ENCODE measurements at places on chromosomes 16 and 17. TPM values are rescaled to one million over a fixed set of nuclear protein-coding genes. Genes with fewer than 3 reads are reported as not detected.

GRCh38 chr17:58337210-58337599, 8.6 kb upstream of the TSPOAP1 start:
- DNase-seq = peak; percentile 69

Gene PRSS21
- 4.4 TPM for polyA plus RNA-seq

DNA sequence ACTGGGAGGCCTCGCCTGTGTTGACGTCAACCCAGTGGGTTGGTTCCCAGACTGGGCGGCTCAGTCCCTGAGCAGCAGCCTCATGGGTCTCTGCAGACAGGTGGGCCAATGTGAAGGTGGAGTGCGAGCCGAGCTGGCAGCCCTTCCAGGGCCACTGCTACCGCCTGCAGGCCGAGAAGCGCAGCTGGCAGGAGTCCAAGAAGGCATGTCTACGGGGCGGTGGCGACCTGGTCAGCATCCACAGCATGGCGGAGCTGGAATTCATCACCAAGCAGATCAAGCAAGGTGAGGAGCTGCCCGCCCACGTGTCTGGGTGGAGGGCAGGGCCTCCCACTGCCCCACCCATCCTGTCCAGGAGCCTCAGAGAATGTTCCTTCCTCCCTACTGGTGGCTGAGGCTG, 44.1 kb downstream of the MRC2 start:
- DNase-seq = no peak

DNA sequence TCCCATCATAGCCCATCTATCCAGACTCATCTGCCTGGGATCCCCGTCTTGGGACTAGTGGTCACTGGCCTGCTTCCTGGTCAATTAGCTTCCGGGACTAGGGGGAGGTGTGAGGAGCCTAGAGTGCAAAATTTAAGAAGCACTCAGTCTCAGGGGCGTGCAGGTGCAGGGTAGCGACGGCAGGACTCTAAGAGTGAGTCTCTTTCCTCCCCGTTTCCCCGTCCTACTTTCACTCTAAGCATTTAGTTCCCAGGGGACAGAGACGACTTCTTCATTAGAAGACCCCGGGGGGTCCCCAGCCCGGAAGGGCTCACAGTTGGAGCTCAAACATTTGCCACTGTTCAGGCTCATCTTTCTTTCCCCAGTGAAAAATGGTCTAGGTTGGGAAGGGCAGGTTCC, 677 bp upstream of the ZNHIT3 start:
- no peak for DNase-seq

GRCh38 chr16:19659554-19659953, 58.5 kb downstream of the KNOP1 start:
- DNase-seq = no peak

Gene TPSD1
- not detected for polyA plus RNA-seq

GRCh38 chr17:61130330-61130729, 269.3 kb upstream of the TBX2 start:
- DNase-seq = no peak

DNA sequence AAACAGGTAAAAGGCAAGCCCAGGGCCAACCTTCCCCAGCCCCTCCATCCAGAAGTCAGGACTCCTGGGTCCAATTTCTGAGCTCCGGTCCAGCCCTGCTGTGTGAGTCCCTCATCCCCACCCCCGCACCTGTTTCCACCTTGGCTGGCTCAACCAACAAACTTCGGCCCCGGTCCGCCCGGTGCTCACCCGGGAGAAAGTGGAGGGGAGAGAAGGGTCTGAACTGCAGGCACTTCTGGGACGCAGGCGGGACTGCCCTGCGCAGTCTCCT, 541 bp downstream of the RHBDF2 start:
- DNase-seq = no peak

DNA sequence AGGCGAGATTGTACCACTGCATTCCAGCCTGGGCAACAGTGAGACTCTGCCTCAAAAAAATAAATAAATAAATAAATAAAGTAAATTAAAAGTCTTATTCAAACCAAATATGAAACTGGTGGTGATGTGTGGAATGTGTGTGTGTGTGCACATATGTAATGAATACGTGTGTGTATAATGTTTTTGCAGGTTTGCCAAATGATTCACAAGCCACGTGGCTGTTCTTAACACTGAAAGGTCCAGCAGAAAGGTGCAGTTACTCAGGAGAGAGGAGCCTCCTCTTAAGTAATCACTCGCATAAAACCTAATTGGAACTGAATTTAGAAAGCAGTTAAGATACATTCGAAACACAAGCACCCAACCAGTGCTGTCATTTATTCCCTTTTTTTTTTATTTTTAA, 22.9 kb downstream of the GDE1 start:
- DNase-seq = no peak

GRCh38 chr16:75527825-75528299, 8.0 kb downstream of the CHST5 start:
- DNase-seq = no peak

Gene USP6
- polyA plus RNA-seq = 0.14 TPM

Gene NLRC5
- polyA plus RNA-seq = 27.3 TPM

DNA sequence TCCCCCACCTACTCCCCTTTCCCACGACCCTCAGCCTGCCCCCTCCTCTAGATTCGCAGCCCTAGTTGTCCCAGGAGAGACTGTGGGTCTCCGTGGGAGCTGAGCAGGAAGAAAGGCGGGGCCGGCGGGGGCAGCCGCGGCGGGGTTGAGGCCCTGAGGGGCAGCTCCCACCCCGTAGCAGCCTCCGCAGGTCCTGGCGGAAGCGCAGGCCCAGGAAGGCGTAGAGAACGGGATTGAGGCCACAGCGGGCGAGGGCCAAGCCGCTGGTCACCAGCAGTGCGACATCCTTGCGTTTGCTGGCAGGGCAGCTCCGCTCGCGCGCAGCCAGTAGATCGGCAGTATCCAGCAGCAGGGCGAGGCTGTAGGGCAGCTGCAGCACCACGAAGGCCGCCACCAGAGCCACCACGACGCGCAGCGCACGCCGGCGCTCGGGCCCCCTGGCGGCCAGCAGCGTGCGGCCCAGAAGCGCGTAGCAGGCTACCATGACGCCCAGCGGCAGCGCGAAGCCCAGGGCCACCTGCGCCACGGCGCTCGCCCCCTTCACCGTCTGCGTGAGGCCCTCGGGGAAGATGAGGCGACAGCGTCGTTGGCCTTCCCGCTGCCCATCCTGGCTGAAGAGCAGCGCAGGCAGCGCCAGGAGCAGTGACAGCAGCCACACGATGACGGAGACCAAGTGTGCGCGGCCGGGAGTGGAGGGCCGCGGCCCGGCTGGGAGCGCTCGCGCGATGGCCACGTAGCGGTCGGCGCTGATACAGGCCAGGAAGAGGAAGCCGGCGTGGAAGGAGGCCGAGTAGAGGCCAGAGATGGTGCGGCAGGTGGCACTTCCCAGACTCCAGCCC, 1.9 kb downstream of the CCR10 start:
- peak; percentile 74 for DNase-seq

DNA sequence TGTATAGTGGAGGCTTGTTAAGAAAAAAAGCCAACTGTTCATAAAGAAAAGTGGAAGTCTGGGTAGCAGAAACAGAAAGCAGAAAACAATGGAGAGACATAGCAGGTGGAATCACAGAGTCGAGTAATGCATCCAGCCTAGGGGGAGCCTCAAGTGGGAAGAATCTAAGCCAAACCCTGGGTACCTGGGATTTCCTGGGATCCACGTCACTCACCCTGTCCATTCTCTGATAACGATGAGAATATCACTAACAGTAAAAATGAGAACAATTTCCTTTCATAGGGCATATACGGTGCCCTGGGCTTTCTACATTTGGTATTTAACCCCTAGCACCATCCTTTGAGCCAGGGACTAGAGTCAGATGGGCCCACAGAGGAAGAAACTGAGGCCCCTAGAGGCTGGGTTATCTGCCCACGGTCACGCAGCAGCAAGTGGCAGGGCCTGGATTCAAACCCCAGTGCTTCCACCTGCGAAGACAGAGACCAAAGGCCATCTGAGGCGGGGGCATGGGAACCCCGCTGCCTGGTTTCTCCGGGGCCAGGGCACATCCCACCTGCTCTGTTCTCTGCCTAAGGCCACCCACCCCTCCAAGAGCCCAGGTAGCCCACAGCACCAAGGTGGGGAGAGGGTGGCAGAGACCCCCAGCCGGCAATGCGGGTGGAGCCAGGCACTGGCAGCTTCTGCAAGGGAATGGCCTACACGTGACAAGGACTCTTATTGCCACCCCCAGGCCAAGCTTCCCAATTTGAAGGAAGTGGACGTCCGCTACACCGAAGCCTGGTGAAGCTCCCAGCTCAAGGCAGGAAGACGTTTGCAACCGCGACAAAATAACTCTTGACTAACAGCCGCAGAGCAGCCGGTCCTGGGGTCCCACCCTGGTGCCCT, 69.8 kb upstream of the PLCG2 start:
- no peak for DNase-seq

Gene SLC35G6
- not detected for polyA plus RNA-seq

Gene GNGT2
- polyA plus RNA-seq = 4.5 TPM

- DNase-seq = no peak
These were observed 23.2 kb downstream of the NLK start for GRCh38 chr17:28065706-28066105.

- peak; percentile 65 for DNase-seq
These were observed 51.7 kb upstream of the MTSS2 start for GRCh38 chr16:70737377-70738082.

Gene FZD2
- 0.22 TPM for polyA plus RNA-seq

Gene ST6GALNAC1
- not detected for polyA plus RNA-seq

DNA sequence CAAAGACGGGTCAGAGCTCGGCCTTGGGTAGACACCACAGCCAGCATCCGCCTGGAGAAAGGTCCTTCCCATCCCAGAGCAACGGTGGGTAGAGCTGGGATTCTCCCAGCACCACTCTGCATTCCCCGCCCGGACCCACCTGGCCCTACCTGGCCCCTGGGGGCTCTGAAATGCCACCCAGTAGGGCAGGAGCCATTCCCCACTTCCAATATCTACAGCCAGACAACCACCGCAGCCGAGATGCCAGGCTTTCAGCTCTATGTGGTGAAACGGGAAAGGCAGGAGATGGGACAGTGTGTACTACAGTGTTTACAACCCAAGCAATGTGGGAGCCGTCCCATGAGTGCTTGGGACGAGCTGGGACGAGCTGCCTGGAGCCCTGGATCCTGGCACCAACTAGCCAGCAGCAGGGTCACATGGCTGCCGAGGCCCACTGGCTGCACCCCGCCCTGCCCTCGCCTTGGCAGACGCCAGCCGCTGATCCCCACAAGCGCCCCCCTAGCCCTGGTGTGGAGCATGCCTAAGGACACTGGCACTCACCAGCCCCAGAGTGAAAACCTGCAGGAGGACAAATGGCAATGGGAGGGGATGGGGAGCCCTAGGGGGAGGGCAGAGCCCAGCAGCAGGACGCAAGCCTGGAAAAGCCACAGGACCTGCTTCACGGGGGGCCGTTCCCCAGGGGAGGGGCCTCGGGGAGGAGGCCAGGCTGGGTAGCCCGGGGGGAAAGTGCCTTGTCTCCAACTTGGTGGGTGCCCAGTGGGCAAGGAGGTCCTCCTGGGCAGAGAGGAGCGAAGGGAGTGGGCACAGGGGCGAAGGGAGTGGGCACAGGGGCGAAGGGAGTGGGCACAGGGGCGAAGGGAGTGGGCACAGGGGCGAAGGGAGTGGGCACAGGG, 13.5 kb downstream of the TMC6 start:
- no peak for DNase-seq

Gene SYT17
- polyA plus RNA-seq = 32.4 TPM

GRCh38 chr16:17370223-17370707, 100.5 kb downstream of the XYLT1 start:
- DNase-seq = no peak

DNA sequence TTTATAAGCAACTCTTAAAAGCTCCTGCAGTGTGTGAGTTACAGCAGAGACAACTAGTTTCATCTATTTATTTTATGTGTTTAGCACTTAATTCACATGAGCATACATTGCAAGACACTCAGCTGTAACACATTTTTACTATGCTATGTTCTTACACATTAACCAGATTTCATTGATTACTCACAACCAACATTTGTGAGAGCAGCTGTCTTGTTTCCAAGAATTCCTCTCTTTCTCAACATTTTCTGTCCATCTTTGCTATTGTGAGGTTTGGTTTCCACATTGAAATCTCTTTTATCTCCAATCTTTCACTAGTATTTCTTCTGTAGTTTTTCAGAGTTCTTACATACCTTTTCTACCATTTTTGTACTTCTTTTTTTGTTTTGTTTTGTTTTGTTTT, 51.2 kb downstream of the COPRS start:
- DNase-seq = no peak

Gene CD300LB
- not detected for polyA plus RNA-seq

DNA sequence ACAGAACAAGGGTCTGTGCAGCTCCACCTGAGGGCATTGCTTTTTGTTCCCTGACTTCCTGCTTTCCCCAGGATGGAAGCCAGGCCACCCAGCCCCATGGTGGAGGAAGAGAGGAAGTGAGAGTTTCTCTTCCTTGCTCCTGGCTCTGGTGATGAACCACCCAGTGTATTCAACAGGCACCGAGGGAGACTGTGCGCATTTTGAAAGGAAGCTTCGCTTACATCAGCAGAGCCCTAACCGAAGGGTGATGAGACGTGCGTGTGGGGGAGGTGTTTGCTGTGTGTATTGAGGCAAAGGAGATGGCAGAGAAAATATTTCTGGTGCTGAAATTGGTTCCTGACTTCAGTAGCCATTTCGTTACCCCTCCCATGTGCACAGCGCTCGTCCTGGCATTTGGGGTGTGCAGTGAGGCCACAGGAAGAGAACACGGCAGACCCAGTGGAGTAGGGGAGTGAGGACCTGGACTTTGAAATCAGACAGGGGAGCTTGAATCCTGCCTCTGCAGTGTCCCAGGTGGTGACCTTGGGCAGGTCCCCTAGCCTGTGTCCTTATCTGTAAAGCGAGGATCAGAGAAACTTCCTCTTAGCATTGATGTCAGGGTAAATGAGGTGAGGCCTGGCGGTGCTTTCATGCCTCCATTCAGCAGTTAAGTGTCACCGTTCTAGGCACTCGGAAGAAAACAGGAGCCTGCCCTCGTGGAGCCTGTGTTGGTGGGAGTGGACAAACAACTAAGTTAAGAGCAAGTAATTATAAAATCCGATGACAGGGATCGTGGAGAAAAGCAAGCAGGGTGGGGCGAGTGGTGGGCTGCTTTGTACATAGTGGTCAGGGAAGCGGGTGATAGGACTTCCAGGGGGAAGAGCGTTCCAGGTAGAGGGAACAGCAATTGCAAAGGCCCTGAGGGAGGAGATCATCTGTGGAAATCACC, 7.4 kb downstream of the CMIP start:
- DNase-seq = no peak

DNA sequence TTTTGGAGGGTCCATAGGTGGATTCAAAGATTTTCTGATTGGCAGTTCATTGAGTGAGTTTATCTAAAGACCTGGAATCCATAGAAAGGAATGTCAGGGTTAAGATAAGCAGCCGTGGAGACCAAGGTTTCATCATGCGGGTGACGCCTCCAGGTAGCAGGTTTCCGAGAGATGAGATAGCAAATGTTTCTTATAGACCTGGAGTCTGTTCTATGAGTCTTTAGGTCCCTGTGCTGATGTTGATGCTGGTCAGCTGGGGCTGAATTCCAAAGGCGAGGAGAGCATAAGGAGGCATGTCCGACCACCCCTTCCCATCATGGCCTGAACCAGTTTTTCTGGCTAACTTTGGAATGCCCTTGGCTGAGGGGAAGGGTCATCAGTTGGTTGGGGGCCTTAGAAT, 80.2 kb downstream of the RAP1GAP2 start:
- no peak for DNase-seq

Gene IRX5
- not detected for polyA plus RNA-seq

Gene NDUFAF8
- 84.3 TPM for polyA plus RNA-seq

- no peak for DNase-seq
These were observed 5.0 kb upstream of the BCL6B start for GRCh38 chr17:7017827-7018200.

Measured in naive B cell (primary cell).